ENCODE measurements at places on chromosomes 1 and 21. TPM values are rescaled to one million over a fixed set of nuclear protein-coding genes. Genes with fewer than 3 reads are reported as not detected.

DNA sequence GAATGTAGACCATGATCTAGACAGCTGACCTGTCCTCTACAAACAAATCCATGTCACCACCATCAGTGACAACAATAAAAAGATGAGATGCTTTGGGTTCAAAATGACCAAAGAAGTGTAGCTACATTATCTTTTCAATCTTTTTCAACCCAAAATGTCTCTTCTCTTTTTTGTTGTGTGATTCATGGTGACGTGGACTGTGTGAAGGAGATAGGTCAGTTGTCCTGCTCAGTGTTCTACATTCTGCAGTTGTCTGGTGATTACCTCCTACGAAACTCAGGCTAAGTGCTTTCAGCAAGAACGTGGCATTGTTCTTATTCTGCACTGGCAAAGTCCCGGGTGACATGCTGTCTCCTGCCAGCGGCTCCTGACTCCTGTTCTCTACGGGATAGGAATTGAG is 73.1 kb downstream of the PRKAB2 start:
- DNase-seq, result peak; percentile 54

AMPD1 gene
- not detected for total RNA-seq

C1QA gene
- not detected for total RNA-seq

CD101 gene
- 1.2 TPM for total RNA-seq

IBA57 gene
- 1.5 TPM for total RNA-seq

HSF2BP gene
- 4.7 TPM for total RNA-seq

DNA sequence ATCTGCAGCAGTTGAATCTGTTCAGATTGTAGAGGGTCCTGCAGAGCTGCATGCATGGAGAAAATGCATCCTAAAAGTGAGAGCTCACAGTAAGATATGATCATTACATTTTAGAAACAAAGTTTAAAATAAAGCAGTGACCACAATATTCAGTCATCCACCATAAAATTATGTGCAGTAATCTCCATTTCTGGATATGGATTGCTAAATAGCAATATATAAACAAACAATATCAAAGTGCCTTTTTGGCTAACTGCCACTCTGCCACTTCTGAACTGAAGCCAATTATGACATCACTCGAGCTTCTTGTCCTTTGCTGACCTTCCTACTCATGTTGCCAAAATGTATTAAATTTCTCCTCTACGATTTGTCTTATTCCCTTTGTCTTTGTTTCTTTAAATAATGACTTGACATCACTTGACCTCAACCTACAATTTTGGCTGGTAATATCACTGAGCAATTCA is 262.0 kb upstream of the CXADR start:
- DNase-seq, result peak; percentile 8

Data from M059J (cell line).